ENCODE measurements at places on chromosomes 7 and 10.

DNA sequence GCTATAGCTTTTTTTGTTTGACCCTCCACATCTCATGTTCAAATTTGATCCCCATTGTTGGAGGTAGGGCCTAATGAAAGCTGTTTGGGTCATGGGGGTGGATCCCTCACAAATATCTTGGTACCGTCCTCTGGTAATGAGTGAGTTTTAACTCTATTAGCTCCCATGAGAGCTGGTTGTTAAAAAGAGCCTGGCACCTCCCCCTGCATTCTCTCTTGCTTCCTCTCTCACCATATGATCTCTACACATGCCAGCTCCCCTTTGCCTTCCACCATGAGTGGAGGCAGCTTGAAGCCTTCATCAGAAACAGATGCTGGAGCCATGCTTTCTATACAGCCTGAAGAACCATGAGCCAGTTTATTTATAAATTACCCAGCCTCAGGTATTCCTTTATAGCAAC is 43.0 kb upstream of the IMMP2L start:
- no peak for DNase-seq

DNA sequence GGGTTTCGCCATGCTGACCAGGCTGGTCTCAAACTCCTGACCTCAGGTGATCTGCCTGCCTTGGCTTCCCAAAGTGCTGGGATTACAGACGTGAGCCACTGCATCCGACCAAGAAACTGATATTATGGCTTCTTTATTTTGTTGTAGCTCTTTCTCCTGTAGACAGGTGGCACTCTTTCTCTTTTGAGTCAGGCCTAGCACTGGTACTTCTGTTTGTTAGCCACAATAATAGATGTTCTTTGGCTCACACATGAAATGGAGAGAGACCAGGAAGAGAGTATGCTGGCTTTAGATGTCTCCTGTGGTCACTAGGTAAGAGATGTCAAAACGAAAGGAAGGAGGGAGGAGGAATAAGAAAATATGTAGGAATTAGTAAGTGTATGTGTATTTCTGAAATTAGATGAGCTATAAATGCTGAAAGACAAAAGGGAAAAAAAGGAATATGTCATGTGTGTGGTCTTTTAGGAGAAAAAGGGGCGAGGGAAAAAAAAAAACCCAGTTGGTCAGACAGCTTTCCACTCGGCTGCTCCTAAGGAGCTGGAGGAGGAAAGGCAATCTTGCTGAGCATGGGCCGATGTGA is 78.7 kb downstream of the CLEC2L start:
- DNase-seq: no peak

DNA sequence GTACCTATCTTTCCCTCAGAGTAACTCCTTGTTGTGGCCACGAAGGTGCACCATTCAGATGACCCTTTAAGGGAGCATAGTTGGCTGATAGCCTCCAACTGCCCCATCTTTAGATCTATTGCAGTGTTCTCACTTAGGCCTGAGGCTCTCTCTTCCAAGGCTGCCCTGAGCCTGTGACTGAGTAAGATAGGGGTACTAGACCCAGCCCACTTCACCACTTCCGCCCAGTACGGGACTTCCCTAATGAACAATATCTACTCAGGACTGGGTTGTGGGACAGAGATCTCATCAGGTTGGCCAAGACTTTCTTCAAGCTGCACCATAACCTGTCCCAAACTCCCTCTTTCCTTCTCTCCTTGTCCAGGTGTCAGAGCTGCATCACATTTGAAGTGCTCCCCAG is 5.7 kb upstream of the GNAI1 start:
- no peak for DNase-seq

DNA sequence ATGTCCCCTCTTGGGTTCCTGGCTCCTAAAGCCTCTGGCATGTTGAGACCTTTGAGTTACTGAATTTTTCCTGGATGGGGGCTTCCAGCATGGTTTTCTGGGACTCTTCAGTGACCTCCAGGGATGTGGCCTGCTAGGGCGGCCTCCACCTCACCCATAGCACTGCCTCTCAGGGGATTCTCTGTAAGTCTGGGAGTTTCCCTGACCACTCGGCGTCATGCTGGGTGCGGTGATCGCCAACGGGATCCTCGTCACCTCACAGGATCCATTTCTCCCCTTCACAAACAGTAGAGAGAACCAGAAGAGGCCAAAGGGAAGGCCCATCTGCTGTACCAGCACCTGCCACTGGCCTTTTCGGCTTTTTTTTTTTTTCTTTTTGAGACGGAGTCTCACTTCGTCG is 84.3 kb downstream of the NPTX2 start:
- DNase-seq: no peak

- DNase-seq: no peak
Measured at GRCh38 chr7:112132051-112132694, 74.0 kb downstream of the DOCK4 start.

DNA sequence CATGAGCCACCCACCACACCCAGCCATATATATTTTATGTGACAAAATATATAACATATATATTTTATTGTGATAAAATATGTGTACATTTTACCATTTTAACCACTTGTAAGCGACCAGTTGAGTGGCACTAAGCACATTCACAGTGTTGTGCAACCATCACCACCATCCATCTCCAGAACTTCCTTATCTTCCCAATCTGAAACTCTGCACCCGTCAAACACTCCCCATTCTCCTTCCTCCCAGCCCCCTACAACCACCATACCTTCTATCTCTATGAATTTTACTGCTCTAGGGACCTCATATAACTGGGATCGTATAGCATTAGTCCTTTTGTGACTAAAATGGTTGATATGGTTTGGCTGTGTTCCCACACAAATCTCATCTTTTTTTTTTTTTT is 20.8 kb upstream of the CYTH3 start:
- no peak for DNase-seq

DNA sequence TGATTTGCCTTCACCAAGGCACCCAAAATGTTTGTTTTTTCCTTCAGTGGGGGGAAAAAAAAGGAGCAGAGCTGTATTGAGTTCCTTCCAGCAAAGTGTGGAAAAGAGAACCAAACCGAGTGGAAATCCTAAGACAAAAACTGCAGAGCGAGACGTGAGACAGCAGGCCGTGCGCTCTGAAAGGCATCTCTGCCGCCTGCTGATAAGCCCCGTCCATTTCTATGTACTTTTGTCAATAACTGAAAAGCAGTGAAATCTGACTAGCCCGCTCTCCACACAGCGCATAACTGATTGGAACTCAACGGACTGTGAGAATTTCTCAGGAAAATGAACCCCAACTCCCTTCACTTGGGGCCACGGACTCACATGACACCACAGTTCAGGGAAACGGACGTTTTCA is 83.2 kb downstream of the COBL start:
- DNase-seq: no peak

GRCh38 chr7:159160450-159160849 is 15.8 kb upstream of the VIPR2 start:
- DNase-seq: no peak

DNA sequence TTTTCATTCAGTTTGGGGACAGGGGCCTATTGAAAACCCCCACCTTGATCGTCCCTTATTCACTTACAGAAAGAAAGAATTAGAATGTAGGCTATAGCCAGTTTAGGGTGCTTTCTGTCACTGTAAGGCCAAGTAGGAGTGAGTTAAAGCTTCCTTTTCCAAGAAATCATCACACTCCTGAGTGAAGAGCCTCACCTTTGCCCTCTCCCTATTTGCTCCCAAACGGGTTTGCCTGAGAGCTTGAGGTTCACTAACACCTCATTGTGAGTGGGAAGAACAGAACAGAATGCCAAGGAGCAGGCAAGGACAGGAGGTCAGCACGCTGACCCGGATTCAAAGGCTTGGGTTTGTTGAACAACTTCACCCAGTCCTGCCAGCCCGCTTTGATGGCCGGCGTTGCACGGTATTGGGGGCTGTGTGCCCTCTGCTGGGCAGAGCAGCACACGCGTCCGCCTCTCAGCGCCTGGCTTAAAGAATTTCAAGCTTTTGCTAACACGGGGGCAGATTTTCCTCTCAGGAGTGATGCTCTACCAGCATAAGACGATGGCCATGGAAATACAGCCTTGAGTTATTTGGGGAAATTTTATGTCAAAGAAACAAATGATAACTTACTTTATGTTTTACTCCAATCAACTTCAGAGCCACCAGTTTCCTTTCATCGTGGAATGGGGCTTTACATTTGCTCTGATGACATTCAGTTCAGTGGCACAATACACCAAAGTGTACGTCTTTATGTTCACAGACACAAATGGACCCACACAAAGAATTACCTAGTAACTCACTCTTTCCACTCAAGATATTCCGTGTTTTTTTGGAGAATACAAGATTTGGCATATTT is 470.0 kb downstream of the SUGCT start:
- peak; percentile 4 for DNase-seq

GRCh38 chr7:27114881-27115220 is 12.4 kb upstream of the HOXA2 start:
- DNase-seq: no peak

GRCh38 chr7:18459484-18460245 is 35.9 kb upstream of the HDAC9 start:
- no peak for DNase-seq

- no peak for DNase-seq
Measured at GRCh38 chr7:72281308-72281707, 130.8 kb downstream of the CALN1 start.

- DNase-seq: peak; percentile 17
Measured at GRCh38 chr10:86387178-86387794, 20.7 kb upstream of the GRID1 start.

DNA sequence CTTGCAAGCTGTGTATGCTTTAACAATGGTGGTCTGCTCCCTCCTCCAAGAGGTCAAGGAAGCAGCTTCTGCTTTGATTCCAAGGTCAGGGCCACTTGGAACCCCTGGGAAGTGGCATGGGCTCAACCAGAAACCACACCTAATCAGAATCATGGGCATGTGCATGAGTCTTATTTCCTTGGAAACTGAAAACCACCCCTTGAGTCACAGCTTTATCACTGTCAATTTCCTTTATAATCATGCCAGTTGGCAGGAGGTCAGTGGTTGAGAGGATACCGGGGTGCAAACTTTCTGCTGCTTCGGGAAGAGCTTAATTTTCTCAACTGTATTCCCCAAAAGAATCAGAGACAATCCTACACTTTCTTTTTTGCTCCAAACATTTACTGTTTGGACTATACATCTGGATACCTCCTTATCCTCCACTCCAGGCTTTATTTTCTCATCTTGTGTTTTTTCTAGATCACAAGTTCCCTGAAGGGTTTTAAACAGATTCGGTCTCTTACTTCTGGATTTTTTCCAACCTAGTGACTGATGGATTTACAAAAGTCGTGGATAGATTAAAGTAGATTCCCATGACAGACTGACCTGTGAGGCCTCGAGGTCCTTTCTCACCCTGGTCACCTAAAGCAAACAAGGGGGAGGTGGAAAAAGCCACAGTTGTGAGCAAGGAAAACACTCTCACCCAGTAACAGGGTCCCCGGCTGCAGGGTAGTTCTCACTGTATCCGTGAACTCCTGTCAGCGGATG is 36.0 kb downstream of the COL17A1 start:
- DNase-seq: no peak

DNA sequence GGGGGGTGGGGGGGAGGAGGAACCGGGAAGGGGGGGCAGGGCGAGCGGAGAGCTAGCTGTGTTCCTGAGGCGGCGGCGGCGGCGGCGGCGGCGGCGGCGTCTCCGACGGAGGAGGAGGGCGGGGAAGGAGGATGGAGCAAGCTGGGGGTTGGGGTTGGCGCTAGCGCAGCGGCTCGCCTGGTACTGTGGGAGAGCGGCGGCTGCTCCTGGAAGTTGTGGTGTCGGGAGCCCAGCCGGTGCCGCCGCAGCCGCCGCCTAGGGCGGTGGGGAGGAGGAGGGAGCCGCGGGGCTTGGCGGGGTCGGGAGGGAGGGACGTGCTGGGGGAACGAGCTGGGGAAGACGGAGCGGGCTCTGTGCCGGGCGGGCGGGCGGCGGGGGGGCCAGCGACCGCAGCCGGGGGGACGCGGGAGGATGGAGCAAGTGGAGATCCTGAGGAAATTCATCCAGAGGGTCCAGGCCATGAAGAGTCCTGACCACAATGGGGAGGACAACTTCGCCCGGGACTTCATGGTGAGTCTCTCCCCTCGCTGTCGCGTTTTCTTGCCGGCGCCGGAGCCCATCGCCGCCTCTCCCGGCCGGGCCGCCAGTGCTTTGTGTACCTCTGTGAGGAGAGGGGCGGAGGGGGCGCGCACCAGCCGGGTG is at the start of gene PTPN12:
TSS of gene PTPN12 (plus strand) at position 160 of the 642 bp plus-strand sequence. CDS start at position 412, 252 bp downstream.
- peak; percentile 92 for DNase-seq

GRCh38 chr10:71451754-71452153 is 55.0 kb downstream of the CDH23 start:
- DNase-seq: no peak

DNA sequence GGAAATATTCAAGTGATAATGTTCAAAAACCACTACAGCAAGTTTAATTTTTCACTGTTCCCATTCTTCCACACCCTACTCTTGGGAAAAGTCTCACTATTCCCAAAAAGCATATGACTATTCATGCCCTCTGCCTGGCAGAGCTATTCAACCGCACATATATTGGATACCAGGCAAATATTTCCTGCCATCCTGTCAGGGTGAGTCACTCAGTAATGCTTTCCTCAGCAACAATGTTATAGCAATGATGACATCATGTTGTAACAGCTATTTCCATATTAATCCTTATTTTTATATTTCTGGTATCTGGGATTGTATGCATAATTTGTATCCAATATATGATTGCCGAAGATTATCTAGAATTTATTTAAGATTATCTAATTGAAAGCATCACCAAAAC is 114.0 kb upstream of the PLXDC2 start:
- DNase-seq: no peak

DNA sequence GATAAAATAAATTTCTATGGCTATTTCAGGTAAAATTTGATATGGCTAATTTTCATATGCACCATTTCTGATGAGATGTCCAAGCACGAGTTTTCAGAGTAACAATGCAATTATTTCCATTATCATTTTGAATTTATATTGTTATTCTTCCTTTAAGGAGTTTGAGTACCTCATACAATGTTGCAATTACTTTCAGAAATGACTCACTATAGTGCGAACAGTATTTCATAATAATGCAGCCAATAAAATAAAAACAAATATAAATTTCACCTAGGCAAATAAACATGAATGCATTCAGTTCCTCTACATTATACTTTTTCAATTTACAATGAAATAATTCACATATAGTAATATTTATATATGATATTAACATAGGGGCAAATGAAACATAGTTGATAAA is 78.8 kb upstream of the LRRN3 start:
- DNase-seq: no peak

- no peak for DNase-seq
Measured at GRCh38 chr7:133672866-133673265, 420.0 kb downstream of the EXOC4 start.

GRCh38 chr7:55444786-55445185 is 79.6 kb downstream of the LANCL2 start:
- DNase-seq: no peak

- no peak for DNase-seq
Measured at GRCh38 chr10:24034571-24034970, 174.4 kb upstream of the KIAA1217 start.

GRCh38 chr7:101186844-101187428 is 6.8 kb upstream of the NAT16 start:
- DNase-seq: no peak
